IPS DF 19.7 (cell line): ENCODE measurements at places on chromosomes 3 and 15.

DNA sequence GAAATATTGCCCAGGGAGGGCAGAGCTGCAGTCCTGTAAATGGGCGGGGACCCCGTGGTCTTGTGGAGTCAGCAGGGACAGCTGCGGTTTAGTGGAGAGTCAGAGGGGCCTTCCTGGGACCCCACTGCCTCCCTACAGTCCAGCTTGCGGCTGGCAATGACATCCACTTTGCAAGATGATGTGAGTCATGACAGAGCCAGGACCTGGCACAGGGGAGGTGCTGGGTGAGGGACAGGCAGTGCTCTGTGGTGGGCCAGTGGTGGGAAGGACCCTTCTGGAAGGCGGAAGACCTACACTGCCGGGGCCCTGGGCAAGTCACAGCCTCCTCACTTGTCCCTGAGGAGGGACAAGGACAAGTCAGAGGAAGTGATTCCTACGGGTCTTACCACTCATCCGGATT is 17.8 kb downstream of the APBA2 start:
- DNase-seq = no peak

DNA sequence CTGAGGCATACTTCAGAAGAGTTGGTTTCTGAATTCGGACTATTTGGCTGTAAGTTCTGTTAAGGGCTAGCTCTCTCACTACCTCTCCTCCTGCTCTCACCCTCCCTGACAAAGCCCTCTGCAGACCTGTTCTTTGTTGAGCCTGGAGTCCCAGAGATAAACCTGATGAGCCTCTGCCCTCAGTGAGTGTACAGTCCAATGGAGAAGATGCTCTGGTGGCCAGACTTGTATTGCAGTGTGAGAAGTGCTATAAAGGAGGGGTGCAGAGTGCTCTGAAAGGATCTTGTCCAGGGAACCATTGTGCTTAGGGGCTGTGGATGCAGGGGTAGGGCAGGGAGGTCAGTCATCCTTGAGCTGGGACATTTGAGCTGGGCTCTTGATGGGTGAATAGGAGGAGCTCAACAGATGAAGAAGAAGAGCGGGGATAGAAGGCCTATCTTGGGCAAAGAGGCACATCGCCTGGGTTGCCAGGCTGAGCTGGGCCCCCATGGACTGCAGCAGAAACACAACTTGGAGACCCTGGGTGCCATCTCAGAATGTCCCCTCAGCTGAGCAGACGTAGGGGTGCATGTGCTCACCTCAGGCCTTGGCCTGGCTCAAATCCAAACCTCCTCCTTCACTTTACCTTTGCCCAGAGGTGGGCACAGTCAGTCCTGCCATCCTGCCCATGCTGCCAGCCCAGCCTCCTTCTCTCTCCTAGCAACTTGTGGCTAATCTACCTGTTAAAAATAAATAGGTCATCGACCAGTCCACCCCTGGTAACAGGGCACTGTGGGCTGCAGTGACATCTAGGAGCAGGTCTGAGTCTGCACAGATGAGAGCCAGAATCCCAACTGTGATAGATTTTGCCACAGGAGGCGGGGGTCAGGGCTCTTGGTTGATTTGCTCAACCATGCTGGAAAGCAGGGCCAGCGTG is 3.3 kb downstream of the CAND2 start:
- no peak for DNase-seq

GRCh38 chr15:76987896-76988860 is 6.7 kb upstream of the PSTPIP1 start:
- no peak for DNase-seq

GRCh38 chr15:63075984-63076713 is 33.6 kb downstream of the TPM1 start:
- no peak for DNase-seq

- DNase-seq = no peak
Observed at GRCh38 chr15:36109943-36110658, 469.3 kb upstream of the CDIN1 start.

DNA sequence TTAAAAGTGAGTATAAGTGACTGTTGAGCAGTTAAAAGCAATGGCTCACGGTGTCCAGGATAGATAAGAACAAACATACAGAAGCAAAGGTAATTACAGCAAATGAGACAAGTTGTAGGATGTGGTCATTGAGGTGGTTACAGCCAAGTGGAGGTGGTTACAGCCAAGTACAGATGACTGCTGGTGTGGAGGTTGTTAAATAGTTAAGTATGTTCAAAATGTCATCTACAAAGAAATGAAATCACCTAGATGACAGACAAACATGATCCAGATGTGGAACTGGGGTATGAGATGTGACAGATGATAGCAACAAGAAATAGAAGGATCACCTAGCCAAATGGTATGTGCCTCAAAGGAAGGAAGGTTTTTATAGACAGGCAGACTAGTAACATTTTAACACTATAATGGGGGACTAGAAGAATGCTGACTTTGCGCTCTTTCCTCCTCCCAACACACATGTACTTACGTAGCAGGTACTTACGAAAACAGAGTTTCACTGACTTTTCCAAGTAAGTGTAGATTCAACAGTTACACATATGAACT is 6.8 kb upstream of the ANKRD28 start:
- DNase-seq = no peak

- no peak for DNase-seq
Observed at GRCh38 chr15:36632226-36632625, 52.8 kb downstream of the CDIN1 start.

DNA sequence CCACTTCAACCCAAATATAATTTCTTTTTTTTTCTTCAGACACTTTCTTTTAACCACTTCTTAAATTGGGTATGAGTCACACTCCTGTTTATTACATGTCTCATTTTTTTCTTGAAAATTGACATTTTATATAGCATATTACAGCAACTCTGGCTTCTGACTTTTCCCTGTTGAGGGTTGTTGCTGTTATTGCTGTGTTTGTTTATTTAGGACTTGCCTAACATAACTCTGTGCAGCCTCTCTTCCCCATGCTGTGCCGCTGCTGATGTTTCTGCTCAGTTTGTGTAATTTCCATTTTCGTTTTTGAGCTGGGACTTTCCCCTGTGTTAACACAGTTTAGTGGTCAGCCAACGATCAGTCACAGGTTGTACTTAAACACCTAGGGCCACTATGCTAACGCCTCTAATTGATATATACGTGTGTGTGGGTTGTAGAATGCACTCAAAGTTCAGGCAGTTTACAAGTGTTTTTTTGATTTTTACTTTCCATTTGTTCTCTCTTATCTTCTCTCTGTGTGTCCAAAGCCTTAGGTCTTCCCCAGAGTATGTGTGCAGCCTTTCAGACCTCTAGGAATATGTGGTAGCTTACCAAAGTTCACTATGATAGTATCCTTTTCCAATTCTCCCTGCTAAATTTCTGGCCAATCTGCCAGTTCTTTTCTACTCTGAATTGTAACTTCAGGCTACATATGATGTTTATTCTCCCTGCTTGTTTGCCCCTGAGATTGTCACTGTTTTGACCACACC is 337.2 kb downstream of the ZBTB20 start:
- no peak for DNase-seq

GRCh38 chr15:74839526-74840395 is 3.2 kb downstream of the ULK3 start:
- DNase-seq = no peak

DNA sequence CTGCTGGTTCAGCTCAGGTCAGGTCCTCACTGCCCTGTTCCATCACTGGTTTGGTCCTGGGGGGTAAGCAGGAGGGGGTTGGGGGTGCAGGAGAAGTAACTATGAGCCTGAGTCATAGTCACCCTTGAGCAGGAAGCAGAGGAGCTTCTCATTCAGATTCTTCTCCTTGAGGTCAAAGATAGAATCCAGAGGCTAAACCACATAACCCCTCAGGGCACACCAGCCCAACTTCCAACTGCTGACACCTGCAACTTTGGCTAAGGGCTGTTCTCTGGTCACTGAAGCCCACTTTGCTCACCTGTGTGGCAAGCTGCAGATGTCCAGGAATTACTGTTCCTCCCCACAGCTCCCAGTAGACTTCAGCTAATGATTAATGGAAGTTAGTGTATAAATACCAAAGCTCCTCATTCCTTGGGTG is 48.8 kb upstream of the LRRFIP2 start:
- no peak for DNase-seq

GRCh38 chr15:33292717-33293307 is 18.0 kb upstream of the RYR3 start:
- no peak for DNase-seq

GRCh38 chr3:94336046-94336753 is 273.3 kb downstream of the NSUN3 start:
- peak; percentile 68 for DNase-seq

- DNase-seq = no peak
Observed at GRCh38 chr3:193868590-193868989, 267.4 kb upstream of the HES1 start.

DNA sequence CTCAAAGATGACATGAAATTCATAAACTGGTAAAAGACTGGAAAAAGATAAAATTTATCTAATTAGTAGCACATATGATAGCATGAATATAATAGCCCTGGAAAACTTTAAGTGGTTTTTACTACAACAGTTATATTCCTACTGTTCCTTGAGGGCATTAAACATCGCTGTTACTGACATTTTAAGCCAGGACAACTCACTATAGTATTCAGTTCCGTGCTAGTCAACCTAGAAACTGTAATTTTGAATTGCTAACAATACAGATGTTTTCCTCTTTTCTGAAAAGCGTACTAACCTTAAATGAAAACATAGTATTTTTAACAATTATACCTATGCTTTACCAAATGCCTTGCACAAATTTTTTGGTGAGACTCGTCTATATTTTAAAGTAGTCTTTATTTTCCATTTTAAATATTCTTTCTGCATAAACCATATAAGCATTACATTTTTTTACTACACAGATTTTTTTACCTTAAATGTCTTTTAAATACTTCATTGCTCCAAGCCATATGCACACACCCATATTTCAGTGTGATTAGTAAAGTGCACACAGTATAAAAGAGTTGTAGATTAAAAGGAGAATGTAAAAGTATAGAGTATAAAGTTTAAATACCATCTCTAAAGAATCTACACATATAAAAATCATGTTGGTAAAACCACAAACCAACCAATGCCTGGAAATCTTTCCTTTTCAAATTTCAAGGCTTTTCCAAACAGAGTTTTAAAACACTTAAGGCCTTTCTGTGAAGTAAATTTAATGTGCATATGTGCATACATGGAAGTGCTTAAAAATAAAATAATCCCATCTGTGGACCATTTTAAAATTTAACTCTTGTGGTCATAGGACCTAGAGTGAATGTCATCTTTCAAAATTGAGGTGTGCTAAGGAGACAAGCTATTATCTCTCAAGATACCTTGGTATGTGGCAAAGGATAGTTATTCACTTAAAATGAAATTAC is 20.1 kb upstream of the CBLB start:
- no peak for DNase-seq

- no peak for DNase-seq
Observed at GRCh38 chr3:56800130-56800831, 1.5 kb downstream of the ARHGEF3 start.

DNA sequence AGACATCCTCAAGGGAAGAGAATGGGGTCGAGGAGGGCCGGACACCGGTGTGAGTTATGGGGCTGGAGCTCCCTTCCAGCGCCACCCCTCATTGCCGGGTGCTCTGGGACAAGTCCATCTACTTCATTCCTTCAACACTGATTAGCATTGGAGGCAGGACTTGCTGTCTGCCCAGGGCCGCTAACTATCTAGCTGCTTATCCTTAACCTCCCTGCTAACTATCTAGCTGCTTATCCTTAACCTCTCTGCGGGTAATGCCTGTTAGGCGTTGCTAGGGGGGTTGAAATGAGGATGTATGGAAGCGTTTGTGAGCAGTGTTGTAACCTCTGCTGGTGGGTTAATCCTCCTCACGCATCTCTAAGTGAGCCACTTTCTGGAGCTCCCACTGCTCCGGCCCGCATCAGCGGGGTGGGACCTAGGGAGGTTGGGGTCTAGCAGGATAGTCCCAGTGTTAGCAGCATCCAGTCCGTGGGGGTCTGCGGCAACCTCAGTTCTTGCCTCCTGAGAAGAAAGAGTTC is 10.9 kb upstream of the CHAC1 start:
- DNase-seq = no peak

DNA sequence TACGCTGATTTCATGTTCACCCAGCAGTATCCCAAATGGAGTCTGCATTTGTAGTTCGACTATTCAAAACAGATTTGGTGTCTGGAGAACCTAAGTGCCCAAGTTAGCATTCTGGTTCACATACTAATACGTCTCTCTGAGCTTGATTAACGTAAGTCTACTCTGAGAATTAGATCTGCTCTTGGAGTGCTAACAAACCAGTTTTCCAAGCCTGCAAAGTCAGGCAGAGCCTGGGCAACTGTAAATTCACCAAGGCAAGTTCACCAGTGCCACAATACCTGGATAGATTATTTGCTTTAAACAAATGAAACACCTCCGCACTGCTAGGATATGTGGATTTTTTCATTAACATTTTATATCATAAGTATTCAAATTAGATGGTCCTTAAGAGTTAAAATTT is 912.6 kb downstream of the ROBO1 start:
- no peak for DNase-seq

DNA sequence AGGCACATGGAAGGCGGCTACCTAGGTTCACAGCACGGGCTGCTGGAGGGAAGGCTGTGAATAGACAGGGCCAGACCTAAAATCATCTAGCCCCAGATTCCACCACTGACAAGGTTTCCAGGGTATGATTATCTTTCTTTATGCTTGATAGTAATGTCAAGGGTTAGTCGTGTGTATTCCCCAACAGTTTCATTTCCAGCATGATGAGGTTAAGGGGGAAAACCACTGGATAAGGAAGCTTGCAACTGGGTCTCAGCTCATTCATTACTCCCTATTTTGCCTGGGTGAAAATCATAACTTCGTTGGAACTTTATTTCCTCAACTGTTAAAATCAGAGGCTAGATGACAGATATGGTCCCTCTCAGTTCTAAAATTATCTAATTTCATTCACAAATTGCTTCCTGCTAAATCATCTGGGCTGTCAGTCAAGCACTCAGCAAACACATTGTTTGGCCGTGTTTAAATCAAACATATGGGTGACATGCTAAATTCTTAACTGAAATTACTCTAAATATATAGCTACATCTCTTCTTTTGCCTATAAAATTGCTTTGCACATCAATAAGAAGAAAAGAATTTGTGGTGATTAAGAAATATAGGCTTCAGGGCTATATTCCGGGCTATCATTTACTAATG is 111.7 kb downstream of the CYP19A1 start:
- DNase-seq = no peak

DNA sequence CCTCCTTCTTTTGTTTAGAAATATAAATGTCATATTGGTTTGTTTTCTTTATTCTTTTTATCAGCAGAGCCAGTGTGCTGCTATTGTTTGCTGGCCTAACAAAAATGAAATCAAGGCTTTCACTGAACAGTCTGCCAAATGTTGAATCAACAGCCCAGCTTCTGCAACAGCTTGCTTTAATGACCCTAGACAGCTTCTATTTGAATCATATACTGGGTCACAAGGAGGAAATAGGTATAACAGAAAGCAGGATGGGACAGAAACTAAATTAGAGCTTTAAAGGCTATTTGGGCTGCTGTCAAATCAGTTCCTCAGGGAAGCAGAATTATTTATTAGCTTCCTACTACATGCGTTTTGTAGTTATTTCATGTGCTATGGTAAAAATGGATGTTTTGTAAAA is 12.1 kb upstream of the DNAJC13 start:
- no peak for DNase-seq

GRCh38 chr3:151504606-151505005 is 43.7 kb upstream of the IGSF10 start:
- DNase-seq = no peak
